EL (cell line): ENCODE measurements at places on chromosomes 7 and 10.

- DNase-seq, result no peak
These were observed 16.9 kb upstream of the KNDC1 start for GRCh38 chr10:133143200-133143533.

GRCh38 chr10:92385831-92386230 lies 94.9 kb downstream of the MARCHF5 start:
- no peak for DNase-seq

DNA sequence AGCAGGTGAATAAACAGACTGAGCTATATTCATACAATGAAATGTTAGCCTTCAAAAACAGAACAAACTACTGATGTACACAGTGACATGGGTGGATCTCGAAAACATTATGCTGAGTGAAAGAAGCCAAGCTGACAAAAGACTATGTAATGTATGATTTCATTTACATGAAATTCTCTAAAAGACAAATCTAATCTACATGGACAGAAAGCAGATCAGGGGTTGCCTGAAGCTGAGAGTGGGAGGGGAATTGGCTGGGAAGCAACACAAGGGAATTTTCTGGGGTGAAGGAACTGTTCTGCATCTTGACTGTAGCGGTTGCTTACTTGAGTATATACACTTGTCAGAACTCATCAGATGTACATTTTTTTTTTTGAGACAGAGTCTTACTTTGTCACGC lies 121.7 kb upstream of the SVIL start:
- DNase-seq, result no peak

GRCh38 chr10:113445736-113446135 lies 107.1 kb upstream of the HABP2 start:
- DNase-seq, result no peak

- no peak for DNase-seq
These were observed 621.3 kb downstream of the GALNT17 start for GRCh38 chr7:71753236-71753635.

- no peak for DNase-seq
These were observed 9.4 kb upstream of the HILPDA start for GRCh38 chr7:128446306-128446705.

DNA sequence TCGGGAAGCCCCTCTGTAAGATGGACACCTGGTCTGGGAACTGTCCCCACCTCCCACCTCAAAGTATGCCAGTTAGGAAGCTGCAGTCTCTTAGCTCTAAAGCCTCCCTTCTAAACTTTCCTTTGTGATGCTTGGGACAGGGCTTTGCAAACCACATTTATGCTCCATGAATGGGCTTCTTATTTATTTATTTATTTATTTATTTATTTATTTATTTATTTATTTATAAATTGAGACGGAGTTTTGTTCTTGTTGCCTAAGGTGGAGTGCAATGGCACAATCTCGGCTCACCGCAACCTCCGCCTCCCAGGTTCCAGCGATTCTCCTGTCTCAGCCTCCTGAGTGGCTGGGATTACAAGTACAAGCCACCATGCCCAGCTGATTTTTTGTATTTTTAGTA lies 1009.4 kb downstream of the TYW1 start:
- no peak for DNase-seq

- no peak for DNase-seq
These were observed 228.2 kb downstream of the PTEN start for GRCh38 chr10:88091490-88092061.

- no peak for DNase-seq
These were observed 38.1 kb downstream of the FOXK1 start for GRCh38 chr7:4720225-4720624.

- no peak for DNase-seq
These were observed 13.2 kb downstream of the PCLO start for GRCh38 chr7:83149466-83149865.

DNA sequence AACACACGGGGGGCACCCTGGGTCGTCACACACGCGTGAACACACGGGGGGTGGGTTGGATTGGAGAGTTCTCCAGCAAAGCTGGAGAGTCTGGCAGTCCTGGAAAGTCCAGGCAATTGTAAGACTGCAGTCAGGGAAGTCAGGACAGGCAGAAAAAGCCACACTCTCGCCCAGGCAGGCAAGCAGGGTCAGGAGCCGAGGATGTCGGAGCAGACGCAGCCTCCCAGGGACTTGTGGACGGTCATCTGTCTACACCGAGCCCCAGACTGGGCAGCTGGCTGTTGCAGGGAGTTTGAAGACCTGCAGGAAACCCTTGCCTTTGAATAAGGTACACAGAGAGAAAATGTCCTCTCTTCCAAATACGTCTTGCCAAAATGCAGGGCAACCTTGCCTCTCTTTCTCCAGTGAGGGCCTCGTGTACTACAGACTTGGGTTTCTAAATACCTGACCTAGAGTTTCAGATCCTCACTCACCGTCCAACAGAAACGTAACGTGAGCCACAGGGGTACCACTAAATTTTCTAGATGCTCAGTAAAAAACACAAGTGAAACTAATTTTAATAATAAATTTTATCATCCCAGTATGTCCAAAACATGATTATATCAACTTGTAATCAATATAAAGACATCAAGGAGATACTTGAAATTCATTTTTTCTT lies 176.7 kb downstream of the ADARB2 start:
- no peak for DNase-seq

DNA sequence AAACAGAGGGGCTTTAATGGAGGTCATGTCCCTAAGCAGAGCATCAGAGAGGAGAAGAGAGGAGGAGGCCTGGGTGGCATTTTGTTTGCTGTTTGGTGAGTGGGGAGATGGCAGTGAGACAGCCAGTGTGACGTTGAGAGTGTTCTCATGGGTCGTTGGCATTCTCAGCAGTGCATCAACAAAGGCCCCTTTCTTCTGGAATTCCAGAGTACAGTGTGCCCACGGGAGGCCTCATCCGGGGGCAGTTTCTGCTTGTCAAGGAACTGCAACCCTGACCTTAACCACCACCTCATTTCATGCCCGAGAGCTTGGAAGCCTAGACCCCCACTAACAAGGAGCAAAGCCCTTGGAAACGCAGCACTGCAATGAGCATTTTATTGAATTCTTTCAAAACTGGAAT lies 92.9 kb downstream of the CELF2 start:
- no peak for DNase-seq

DNA sequence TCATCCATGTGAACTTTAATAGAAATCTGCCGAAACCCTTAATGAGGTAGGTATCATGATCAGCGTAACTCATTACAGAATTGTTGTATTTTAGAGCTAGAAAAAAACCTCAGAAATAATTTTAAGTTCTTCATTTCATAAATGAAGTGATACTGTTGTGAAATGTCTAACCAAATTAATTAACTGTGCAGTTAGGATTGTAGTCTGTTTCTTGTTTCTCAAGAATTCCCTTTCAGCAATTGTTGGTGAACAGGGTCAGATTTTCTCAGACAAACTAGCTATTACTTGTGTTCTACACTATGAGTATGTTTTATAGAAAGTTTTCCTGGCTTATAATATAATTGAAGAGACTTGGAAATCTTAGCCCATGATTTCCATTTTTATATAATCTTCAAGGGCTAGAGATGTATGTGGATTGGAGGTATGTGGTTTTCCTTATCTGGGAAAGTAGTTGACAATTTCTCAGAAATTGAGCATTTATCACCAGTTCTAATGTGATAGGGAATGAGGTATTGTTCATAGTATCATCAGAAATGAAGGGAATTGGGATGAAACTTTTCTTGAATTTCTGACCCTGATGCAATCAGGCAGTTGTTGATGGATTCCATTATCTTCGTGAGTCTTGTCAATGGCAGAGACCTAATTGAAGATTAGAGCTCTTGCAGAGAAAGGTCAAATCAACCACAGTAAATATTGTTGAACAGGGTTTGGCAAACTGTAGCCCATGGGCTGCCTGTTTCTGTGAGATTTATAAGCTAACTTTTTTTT lies 55.0 kb downstream of the ST7 start:
- no peak for DNase-seq

- DNase-seq, result no peak
These were observed 147.6 kb downstream of the DIP2C start for GRCh38 chr10:541750-542371.

DNA sequence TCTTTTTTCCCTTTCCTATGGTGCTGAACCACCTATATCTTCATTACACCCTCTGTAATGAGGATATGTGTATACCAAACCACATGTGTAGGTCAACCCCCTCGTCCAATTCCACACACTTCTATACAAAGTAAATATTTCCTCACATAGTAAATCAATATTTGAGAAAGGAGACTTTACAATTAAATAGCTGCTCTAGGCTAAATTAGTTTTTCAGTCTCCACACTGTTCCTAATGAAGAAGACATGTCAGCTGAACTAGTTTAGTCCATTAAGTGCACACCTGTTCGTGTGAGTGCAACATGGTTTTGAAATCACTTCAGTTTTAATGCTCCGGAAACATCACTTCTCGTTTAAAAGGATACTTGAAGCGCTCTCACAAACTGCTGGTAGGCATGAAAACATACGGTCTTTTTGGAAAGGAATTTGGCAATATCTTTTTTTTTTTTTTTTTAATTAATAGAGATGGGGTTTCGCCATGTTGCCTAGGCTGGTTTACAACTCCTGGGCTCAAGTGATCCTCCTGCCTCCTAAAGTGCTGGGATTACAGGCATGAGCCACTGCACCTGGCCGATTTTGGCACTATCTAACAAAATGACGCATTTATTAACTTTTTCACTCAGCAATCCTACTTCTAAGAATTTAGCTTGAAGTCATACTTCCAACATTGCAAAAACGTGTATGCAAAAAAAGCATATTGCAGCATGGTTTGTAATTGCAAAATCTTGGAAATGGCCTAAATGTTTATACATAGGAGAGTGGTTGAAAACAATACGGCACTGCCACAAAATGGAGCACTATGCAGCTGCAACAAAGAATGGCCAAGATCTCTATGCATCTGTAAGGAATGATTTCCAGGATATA lies 2.1 kb upstream of the XRCC2 start:
- no peak for DNase-seq

- DNase-seq, result no peak
These were observed 221.6 kb downstream of the TMEM178B start for GRCh38 chr7:141295367-141295895.

- DNase-seq, result no peak
These were observed 98.6 kb upstream of the FGFR2 start for GRCh38 chr10:121696854-121697253.

DNA sequence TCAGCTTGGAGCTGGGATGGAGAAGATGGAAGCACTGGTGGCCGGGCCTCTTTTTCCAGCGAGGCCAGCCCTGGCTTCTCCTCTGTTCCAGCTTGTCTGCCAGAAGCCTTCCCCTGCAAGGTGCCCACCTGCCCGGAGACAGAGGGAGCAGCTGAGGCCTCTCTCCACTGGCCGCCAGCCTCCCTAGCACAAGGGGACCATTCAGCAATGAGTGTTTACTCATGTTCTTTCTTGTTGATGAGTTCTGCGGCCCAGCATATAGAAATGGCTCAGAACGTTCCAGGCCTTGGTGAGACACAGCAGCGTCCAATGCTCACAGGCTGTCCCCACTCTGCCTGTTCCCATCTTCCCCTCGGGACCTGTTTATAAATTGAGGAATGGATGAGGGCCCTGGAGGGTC lies 47.3 kb downstream of the CHST3 start:
- no peak for DNase-seq

- DNase-seq, result no peak
These were observed 86.5 kb downstream of the TRIL start for GRCh38 chr7:28871631-28872030.

DNA sequence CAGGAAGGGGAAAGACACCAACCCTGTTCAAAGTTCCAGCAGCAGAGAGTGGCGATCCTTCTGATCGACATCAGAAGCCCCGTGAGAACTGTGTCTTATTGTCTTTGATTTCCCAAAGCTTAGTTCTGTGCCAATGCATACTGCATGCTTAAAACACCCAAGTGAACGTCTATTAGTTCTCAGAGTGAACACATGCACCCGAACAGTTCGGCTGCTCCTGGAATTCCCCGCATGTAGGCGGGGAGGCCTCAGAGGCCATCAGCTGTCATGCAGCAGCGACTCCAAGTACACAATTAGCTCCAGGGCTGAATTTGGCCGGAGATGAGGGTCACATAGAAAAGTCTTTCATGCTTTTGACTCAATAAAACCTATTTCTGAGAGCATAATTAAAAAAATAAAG lies 276.9 kb downstream of the ZMYND11 start:
- DNase-seq, result no peak

GRCh38 chr7:188727-189500 lies 3.5 kb upstream of the FAM20C start:
- DNase-seq, result no peak

GRCh38 chr7:159143780-159144757 lies 598 bp downstream of the VIPR2 start:
- no peak for DNase-seq

DNA sequence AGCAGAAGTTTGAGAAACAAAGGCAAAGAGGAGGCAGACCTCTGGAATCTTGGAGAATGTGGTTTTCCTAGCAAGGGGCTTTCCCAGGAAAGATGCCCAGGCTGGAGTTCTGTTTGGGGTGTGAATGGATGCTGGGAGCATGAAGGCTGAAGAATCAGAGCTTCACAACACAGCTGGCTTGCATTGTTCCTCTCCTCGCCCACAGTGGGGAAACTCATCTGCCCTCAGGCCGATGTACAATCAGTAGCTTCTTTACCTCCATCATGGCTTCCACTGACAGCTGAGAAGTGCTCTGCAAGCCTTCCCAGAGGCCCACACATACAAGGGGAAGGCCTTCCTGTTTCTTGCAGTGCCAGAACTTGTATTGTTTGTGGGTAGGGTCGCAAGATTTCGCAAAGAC lies 90.8 kb upstream of the HECTD2 start:
- DNase-seq, result peak; percentile 27

- DNase-seq, result no peak
These were observed 130.5 kb upstream of the NPS start for GRCh38 chr10:127418536-127419168.

- DNase-seq, result no peak
These were observed 166.4 kb upstream of the ADO start for GRCh38 chr10:62638062-62638477.

- peak; percentile 60 for DNase-seq
These were observed 68.0 kb downstream of the VOPP1 start for GRCh38 chr7:55504093-55504859.

GRCh38 chr10:29828956-29829355 lies 194.2 kb upstream of the SVIL start:
- no peak for DNase-seq

DNA sequence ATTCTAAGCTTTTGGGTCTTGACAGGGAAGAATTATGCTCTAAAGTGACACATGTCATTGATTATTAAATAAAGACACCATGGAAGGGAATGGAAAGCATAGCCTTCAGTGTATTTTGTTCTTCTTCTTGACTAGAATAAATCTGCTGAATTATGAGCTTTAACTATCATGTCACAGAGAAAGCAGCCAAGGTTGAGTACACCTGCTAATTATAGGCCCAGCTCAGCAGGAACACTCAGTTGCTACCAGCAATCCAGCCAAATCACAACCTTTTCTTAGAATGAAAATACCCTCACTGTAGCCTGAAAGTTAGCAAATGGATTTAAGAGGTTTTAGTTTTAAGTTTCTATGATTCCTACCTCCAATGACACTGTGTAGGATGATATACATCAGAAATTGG lies 225.3 kb upstream of the RHOBTB1 start:
- DNase-seq, result no peak

GRCh38 chr7:95262875-95263274 lies 61.5 kb downstream of the PON1 start:
- no peak for DNase-seq
